Type B pancreatic cell (in vitro differentiated cells): ENCODE measurements at places on chromosomes 11 and 22. TPM values are rescaled to one million over a fixed set of nuclear protein-coding genes. Genes with fewer than 3 reads are reported as not detected.
A peak's percentile ranks its signal among the peaks of the same experiment; 100 is the strongest.

DNA sequence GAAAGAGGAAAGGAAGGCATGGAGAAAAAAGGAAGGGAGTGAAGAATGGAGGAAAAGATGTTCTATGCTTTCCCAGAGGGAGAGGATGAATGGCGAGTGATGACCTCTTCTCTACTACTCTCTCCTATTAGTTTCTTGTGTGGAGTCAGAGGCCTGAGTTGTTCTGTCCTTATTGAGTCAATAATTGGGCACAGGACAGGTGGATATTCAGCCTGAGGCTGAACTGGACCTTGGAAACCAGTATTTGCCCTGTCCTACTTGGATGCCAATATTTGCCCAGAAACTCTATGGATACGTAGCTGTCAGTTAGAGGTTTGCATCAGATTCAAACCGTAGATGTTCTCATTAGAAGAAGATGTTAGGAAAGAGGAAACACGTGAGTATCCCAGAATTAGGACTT lies 17.6 kb upstream of the SWAP70 start:
- no peak for DNase-seq
- no peak overlapping the region for H3K27ac ChIP-seq
- no peak overlapping the region for H3K4me3 ChIP-seq
- H3K27me3 ChIP-seq: no peaks in the 10 kb centered on the region
- no peaks in the 10 kb centered on the region for H3K4me1 ChIP-seq
- H3K36me3 ChIP-seq: no peaks in the 10 kb centered on the region

Gene H19
- 12,320 and 19,345 TPM in 2 replicates for total RNA-seq

GRCh38 chr11:128179512-128179911 lies 407.8 kb downstream of the ETS1 start:
- peaks cover 10% of the 10 kb centered on the region for H3K27me3 ChIP-seq
- no peak overlapping the region for H3K27ac ChIP-seq
- peaks cover 17% of the 10 kb centered on the region for H3K4me1 ChIP-seq
- DNase-seq: no peak

Gene ALX4
- 0.43 and 11.6 TPM in 2 replicates for total RNA-seq

GRCh38 chr22:47356511-47357011 lies 594.1 kb downstream of the TBC1D22A start:
- DNase-seq: peak; percentile 29
- no peaks in the 10 kb centered on the region for H3K4me1 ChIP-seq
- H3K27ac ChIP-seq: no peak overlapping the region
- no peaks in the 10 kb centered on the region for H3K27me3 ChIP-seq

DNA sequence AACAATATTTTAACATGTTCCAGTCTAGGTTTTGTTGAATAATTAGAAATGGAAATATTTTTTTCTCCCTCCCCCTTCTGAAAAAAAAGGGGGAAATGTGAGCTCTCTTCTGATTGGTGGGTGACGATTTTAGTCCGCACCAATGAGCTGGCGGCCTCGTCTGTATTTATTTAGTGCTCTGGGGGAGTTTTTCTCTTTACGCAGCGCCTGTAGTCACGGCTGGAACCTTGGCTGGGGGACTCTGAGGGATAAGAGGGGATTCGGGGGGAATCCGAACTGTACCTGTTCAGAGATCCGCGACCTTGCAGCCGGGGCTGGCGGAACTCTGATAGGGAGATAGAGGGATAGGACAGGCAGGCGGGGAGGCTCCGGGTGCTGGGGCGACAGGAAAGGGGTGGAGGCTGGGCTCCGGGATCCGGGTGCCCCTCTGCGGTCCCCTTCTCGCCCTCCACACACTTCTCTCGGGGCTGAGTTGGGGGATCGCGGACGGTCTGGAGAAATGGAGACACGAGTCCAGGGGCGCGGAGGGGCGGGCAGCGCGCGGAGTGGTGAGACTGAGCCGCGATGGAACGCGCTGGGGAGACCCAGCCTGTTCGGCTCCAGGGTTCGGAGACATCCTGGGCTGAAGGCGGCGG lies 99.7 kb upstream of the HSD17B12 start:
- H3K36me3 ChIP-seq: no peaks in the 10 kb centered on the region
- peaks cover 98% of the 10 kb centered on the region for H3K27me3 ChIP-seq
- H3K27ac ChIP-seq: no peak overlapping the region

Gene FAM168A
- total RNA-seq: 25.5 and 39.6 TPM in 2 replicates

DNA sequence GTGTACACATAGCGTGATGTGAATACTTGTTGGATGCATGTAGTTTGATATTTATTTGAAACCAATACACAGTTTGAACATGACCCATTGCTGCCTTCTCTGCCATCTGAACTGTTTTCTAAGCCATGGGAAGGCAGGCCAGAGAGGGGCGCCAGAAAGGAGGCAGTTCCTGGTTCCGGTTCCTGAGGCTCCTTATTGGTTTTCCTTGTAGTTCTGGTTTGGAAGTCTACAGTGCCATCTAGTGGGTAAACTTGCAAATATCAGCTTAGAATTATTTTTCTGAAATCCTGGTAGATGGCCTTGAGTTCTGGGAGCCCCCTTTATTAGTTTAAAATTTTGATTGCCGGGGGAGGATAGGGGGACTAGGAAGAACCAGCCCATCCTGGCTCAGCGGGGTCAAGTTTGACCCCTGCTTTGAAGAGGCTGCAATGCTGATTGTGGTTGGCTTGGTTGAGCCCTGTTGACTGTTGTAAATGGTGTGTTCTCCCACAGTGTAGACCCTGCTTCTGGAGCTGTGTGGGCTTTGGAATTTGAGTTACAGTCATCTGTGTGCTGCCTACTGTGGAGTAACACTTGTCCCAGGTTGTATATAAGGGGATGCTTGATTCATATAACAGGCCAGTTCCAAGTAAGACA lies 48.4 kb downstream of the GRAMD1B start:
- H3K27ac ChIP-seq: no peak overlapping the region
- no peak for DNase-seq
- no peak overlapping the region for H3K4me3 ChIP-seq
- peaks cover 9% of the 10 kb centered on the region for H3K4me1 ChIP-seq

Gene MYO7A
- total RNA-seq: 2.8 and 5.3 TPM in 2 replicates

Gene PHF5A
- 38.2 and 54.8 TPM in 2 replicates for total RNA-seq

Gene CRELD2
- 45.2 and 55.8 TPM in 2 replicates for total RNA-seq

Gene IFITM2
- 109 and 238 TPM in 2 replicates for total RNA-seq

GRCh38 chr11:102620818-102621561 lies 4.1 kb downstream of the MMP20 start:
- peaks cover 11% of the 10 kb centered on the region for H3K4me1 ChIP-seq
- H3K4me3 ChIP-seq: no peak overlapping the region
- no peak overlapping the region for H3K27ac ChIP-seq
- no peak for DNase-seq
- H3K36me3 ChIP-seq: no peaks in the 10 kb centered on the region

DNA sequence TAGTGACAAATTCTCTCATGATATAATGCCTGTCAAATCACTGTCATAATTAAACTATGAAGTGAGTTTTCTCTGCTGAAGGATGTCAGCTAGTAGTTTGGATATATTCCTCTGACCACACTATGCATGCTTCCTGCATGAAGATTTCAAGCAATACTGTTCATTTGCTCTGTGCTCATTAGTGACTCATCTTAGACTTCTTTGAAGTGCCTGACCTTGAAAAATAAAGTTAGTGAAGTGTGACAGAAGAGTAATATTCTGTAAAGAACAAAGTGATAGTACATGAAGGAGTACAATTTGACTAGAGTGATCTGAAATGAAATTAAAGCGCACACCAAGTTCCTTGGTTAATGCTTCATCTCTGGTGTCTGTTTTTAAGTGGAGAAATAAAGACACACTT lies 629.5 kb upstream of the ANO3 start:
- no peak overlapping the region for H3K27ac ChIP-seq
- DNase-seq: no peak
- H3K36me3 ChIP-seq: no peaks in the 10 kb centered on the region
- peaks cover 8% of the 10 kb centered on the region for H3K4me1 ChIP-seq
- H3K4me3 ChIP-seq: no peak overlapping the region
- H3K27me3 ChIP-seq: no peaks in the 10 kb centered on the region

Gene SLC22A8
- total RNA-seq: 0.17 and 0.85 TPM in 2 replicates

- no peaks in the 10 kb centered on the region for H3K27me3 ChIP-seq
- no peak overlapping the region for H3K27ac ChIP-seq
These were observed 1259.7 kb upstream of the RAG2 start for GRCh38 chr11:37857726-37858125.

- H3K27me3 ChIP-seq: peaks cover 12% of the 10 kb centered on the region
- no peaks in the 10 kb centered on the region for H3K36me3 ChIP-seq
- no peak overlapping the region for H3K27ac ChIP-seq
- peaks cover 4% of the 10 kb centered on the region for H3K4me1 ChIP-seq
- DNase-seq: no peak
These were observed 49.7 kb downstream of the LINC01488 start for GRCh38 chr11:69531071-69531716.

Gene ELMOD1
- total RNA-seq: 4.0 and 7.6 TPM in 2 replicates

Gene C22orf31
- total RNA-seq: 0.63 TPM in 1 of 2 replicates, not detected in the other

- peaks cover 10% of the 10 kb centered on the region for H3K36me3 ChIP-seq
- peaks cover 11% of the 10 kb centered on the region for H3K4me1 ChIP-seq
- no peaks in the 10 kb centered on the region for H3K27me3 ChIP-seq
- H3K27ac ChIP-seq: peak overlapping the region; percentile 96
- H3K4me3 ChIP-seq: peak overlapping the region; percentile 88
These were observed 521 bp upstream of the PTS start for GRCh38 chr11:112225753-112226061.

Gene TTC28
- total RNA-seq: 19.2 and 59.2 TPM in 2 replicates

GRCh38 chr11:111500481-111500880 lies 11.7 kb downstream of the BTG4 start:
- no peaks in the 10 kb centered on the region for H3K36me3 ChIP-seq
- no peak overlapping the region for H3K4me3 ChIP-seq
- DNase-seq: no peak
- H3K27ac ChIP-seq: no peak overlapping the region
- H3K27me3 ChIP-seq: peaks cover 34% of the 10 kb centered on the region

DNA sequence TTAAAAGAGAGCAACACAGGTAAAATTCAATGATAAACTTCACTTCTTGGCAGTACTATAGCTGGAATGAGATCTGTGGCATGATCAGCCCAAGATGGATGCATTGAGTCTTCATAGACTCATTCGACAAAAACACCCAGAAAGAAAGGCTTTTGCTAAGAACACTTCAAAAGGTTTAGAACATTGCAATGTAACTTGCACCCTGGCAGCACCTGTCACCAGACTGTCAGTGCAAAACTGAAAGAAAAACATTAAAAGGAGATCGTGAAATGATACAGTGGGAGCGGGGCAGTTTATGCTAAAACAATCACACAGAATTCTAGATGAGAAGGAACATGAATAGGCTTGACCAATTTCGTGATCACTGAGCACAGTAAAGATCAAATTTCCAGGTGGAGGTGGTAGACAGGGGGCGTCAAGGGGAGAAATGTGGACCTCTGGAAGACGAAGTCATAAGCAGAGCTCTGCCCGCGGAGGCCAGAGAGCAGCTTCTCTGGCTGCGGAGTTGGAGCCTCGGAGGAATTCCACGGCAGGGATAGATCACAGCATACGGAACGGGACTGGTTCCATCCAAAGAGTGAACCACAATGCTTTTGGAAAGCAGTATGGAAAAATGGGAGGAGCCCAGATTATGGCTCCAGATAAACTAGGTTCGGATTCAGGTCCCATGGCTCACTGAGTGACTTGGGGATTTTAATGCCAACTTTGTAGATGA lies 11.9 kb downstream of the VSIG10L2 start:
- H3K27ac ChIP-seq: no peak overlapping the region
- H3K27me3 ChIP-seq: no peaks in the 10 kb centered on the region
- H3K4me3 ChIP-seq: no peak overlapping the region
- no peaks in the 10 kb centered on the region for H3K4me1 ChIP-seq
- peaks cover 29% of the 10 kb centered on the region for H3K36me3 ChIP-seq

DNA sequence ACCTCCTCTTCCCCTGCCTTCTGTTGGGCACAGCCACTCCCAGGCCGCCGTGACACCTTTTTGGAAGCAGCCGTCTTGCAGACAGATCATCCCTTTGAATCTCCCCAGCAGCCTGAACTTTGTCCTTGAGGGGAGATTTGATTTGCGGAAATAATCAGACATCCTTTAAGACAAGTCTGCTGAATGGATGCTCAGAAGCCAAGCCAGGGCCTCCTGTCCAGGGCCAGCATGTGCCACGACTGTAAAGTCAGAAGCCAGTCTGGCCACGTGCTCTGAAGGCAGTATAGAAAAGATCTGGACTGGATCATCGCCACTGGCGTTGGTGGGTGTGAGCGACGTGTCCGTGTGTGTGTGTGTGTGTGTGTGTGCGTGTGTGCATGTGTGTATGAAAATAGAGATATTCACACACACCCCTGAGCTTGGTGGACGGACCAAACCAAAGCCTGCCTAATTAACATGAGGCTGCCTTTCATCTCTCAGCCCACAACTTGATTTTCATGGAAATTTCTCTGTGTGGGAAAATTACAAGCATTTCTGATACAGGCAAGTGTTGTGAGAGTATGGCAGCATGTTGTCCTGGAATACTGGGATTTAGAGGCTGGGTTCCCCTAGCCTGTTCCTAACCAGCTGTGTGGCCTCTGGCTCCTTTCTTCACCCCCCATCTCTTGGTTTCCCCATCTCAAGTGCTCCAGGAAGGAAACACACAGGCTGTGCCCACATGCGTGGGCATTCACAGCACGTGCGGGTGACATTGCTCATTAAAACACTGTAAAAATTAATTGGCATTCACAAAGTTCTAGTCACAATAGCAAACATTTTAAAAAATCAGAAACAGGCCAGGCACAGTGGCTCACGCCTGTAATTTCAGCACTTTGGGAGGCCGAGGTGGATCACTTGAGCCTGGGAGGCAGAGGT lies 61.8 kb upstream of the WNT7B start:
- H3K4me3 ChIP-seq: no peak overlapping the region
- H3K4me1 ChIP-seq: peaks cover 14% of the 10 kb centered on the region
- H3K27ac ChIP-seq: no peak overlapping the region

- peak within 1 kb of the TSS; percentile 97 for H3K4me3 ChIP-seq
- H3K27me3 ChIP-seq: no peaks in the 10 kb centered on the region
- peak; percentile 94 for DNase-seq
- H3K4me1 ChIP-seq: peaks cover 44% of the 10 kb centered on the region
- H3K36me3 ChIP-seq: peaks cover 6% of the 10 kb centered on the region
- peak within 1 kb of the TSS; percentile 96 for H3K27ac ChIP-seq
These were observed at the start of the genes HPS4 and SRRD for GRCh38 chr22:26483439-26484359. Gene HPS4 (minus strand): TSS chr22:26483783. CDS start chr22:26481762, 2,021 bp downstream. Gene SRRD (plus strand): TSS chr22:26483877. CDS start chr22:26483891, 14 bp downstream.

Gene HBD
- total RNA-seq: 0.79 TPM in 1 of 2 replicates, not detected in the other

DNA sequence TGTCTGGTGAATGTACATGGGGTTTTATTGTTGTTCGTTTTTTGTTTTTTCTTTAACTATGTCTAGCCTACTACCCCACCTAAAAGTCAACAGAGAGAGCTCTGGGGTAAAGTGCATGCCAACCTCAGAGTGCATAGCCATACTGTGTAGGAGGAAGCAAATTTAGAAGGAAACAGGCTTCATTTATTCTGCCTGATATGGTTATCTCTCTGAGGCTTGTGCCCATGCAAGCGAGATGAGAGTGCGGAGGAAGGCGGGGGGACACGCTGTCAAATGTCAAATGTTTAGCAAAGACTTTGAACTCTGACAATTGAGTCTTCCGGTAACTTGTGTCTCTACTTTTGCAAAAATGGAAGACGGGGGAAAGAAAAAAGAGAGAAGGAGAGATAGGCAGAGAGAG lies 295.5 kb downstream of the ETS1 start:
- H3K27me3 ChIP-seq: peaks cover 19% of the 10 kb centered on the region
- H3K4me3 ChIP-seq: no peak overlapping the region
- no peaks in the 10 kb centered on the region for H3K36me3 ChIP-seq
- H3K27ac ChIP-seq: no peak overlapping the region
- peaks cover 58% of the 10 kb centered on the region for H3K4me1 ChIP-seq

GRCh38 chr11:11416917-11417316 lies 63.9 kb upstream of the CSNK2A3 start:
- peaks cover 30% of the 10 kb centered on the region for H3K4me1 ChIP-seq
- no peaks in the 10 kb centered on the region for H3K36me3 ChIP-seq
- H3K4me3 ChIP-seq: no peak overlapping the region
- DNase-seq: no peak
- peaks cover 8% of the 10 kb centered on the region for H3K27me3 ChIP-seq
